ENCODE measurements at places on chromosomes 5 and 9.

DNA sequence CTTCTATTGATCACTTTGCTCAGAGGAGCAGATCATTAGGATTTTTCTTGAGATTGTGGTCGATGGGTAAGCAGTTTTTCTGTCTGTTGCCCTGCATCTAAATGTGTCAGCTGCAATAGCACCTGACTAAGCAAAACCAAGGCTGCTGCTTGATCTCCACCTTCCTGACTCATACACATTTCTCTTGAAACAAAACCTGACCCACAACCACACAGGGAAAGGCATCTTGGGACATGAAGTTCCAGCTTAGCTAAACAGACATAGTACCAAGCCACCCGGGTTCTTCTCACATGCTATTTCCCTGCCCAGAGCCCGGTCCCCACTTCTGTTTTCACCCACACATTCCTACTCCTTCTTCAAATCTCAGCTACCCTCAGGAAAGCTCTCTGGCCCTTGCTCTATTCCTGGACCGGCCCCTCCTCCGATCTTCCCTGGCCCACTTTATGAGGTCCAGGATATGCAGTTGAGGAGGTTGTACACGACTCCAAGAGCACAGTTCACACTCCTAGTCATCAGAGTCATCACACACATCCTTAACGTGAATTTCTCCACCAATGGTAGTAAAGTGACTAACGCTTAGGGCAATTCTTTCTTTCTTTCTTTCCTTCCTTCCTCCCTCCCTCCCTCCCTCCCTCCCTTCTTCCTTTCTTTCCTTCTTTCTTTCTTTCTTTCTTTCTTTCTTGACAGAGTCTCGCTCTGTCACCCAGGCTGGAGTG, 16.0 kb upstream of the ZBTB43 start:
- no peak for DNase-seq

GRCh38 chr5:130652176-130652575, 512.9 kb downstream of the HINT1 start:
- no peak for DNase-seq

GRCh38 chr5:18807256-18808149, 1173.2 kb downstream of the TAF11L14 start:
- DNase-seq: no peak

DNA sequence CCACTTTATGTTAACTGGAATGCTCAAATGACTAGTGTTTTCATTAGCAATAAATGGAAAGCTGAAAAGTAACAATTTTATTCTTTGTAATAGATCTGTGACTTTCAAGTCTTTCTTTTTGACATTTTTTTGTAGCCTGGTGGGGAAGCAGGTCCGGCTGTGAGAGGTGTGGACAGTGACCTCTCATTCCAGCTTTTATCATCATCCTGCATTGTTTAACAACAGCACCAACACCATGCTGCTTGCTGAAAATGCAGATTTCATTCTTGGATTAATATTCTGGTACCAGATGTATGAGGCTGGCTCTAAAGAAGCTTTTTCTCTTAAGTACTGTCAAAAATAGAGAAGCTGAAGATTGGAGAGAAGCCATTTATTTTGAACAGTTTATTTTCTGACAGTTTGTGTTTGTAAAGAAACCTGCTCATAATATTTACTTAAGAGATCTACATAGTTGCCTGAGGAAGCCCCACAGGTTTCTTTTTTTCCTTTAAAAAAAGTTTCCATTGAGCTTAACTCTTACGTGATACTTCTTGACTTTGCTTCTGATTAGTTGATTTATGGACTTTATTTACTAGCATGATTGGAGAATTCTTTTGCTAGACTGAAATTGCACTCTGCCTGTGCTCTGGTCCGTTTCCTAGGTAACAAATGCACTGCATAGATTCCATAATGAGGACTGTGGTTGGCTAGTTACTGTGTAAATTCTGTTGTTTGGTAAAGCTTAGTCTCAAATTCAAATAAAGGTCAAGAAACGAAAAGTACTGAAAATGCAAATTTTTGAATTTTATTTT, 3.4 kb downstream of the KIAA1958 start:
- DNase-seq: peak; percentile 54

- DNase-seq: peak; percentile 27
Measured at GRCh38 chr9:128550770-128551656, 1.4 kb upstream of the SPTAN1 start.

DNA sequence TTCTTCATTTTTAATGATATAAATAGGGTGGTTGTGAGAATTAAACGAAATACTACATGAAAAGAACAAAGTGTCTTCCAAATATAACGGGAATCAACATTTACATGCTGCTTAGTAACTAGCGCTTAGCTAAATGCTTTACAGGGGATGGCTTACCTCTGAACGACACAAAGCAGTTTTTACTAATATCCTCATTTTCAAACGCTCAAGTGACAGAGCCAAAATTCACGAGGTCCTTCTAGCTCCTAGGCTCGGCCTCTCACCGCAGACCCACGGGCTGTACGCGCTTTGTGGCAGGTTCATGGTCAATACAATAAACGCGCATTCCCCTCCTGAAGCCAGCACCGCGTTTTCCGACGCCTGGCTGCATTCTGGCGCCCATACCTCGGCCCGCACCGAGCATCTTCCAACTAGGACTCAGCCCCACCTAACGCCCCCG, 442 bp downstream of the ZNF510 start:
- no peak for DNase-seq

GRCh38 chr5:392431-392988, 50.5 kb upstream of the EXOC3 start:
- no peak for DNase-seq

DNA sequence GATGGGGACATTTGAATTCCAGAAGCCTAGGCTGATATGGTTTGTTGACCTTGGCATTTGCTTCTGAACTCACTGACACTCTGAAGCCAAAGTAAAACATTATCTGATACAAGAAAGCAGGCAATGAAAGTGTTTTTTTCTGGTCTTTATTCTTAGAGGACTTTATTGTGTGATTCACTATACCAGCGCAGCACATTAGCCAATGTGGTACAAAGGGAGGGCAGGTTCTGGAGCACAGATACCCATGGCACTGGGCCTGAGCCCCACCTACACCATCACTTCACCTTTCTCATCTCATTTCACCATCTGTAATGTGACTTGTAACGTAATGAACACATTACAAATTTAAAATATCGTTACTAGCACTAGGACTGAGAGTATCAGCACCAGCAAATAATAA, 89.7 kb upstream of the ZNF366 start:
- DNase-seq: peak; percentile 2

DNA sequence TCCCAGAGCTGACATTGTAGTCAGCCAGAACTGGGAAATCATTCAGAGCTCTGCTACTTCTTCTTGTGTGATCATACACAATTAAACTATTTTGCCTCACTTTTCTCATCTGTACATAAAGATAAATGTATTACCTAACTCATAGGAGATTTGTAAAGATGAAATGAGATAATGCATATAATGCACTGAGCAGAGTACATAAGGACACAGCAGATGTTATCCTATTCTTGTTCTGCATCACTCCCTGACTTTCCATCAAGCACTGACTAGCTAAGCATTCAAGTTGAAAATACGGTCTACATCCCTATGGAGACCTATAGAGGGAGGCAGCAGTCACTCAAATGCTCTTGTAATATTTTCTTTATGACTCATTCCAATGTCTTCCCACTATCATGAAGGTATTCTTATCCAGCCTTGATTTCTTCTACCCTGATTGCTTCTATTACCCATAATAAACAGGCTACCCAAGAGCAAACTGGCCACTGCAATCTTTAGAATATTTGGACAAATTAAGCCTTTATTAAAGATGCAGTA, 16.3 kb upstream of the PRR16 start:
- no peak for DNase-seq

- DNase-seq: no peak
Measured at GRCh38 chr5:4563400-4563799, 576.7 kb upstream of the ADAMTS16 start.

Measured in HAP-1 (cell line).